ENCODE measurements at places on chromosomes 5 and 9. TPM values are rescaled to one million over a fixed set of nuclear protein-coding genes. Genes with fewer than 3 reads are reported as not detected.

GRCh38 chr9:72232778-72233177 is 83.5 kb downstream of the GDA start:
- H3K27me3 ChIP-seq: no peaks in the 10 kb centered on the region
- no peak overlapping the region for H3K27ac ChIP-seq
- H3K36me3 ChIP-seq: no peaks in the 10 kb centered on the region
- H3K4me1 ChIP-seq: no peaks in the 10 kb centered on the region
- no peak for DNase-seq

GRCh38 chr5:74885170-74885569 is 19.0 kb upstream of the FAM169A start:
- DNase-seq: no peak
- no peaks in the 10 kb centered on the region for H3K36me3 ChIP-seq
- H3K27ac ChIP-seq: no peak overlapping the region
- H3K4me1 ChIP-seq: no peaks in the 10 kb centered on the region
- H3K27me3 ChIP-seq: no peaks in the 10 kb centered on the region

GRCh38 chr9:101022704-101023103 is 5.8 kb upstream of the PLPPR1 start:
- H3K36me3 ChIP-seq: no peaks in the 10 kb centered on the region
- no peaks in the 10 kb centered on the region for H3K27me3 ChIP-seq
- H3K4me3 ChIP-seq: no peak overlapping the region
- H3K4me1 ChIP-seq: no peaks in the 10 kb centered on the region

ANKRD34B gene
- total RNA-seq: not detected

AQP7 gene
- total RNA-seq: 58.4 TPM
